ENCODE measurements at places on chromosomes 3 and 15.

- peak; percentile 76 for DNase-seq
Observed at GRCh38 chr3:110139048-110139447, 801.7 kb upstream of the DPPA4 start.

DNA sequence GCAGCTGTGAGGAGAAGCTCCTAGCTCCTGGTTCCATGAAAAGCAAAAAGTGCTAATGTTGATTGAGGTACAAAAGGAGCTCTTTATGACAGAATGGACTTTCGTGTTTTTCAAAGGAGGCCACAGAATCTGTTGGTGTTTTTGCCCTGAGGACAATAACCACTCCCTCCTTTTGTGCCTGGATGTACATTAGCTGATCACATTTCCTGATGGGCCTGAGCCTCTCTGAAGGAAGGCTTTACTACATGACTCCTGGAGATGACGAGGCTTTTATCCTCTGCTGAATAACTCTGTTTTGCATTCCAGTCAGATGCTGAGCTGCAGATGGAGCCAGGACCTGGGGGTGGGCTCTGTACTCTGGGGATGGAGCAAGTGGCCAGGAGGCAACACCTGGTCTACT lies 301.9 kb downstream of the CACNA2D3 start:
- DNase-seq = peak; percentile 32

- DNase-seq = no peak
Observed at GRCh38 chr15:45648521-45649200, 13.8 kb downstream of the SQOR start.

- DNase-seq = no peak
Observed at GRCh38 chr15:59456114-59456513, 18.1 kb downstream of the FAM81A start.

DNA sequence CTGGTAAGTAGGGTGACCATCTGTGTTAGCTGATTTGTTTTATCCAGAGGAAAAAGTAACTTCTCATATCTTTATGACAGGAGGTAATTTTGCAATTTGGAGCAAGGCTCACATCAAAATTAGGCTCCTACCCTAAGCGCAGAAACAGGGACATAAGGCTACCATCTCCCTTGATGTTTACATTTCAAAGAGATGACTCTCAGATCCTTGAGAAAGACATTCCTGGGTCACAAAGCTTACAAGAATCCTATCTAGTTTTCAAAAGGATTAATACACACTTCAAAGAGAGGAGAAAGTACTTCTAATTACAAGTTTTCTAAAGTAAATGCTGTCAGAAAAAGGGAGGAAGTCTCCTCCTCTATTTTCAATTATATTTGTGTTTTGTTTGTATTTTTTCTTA lies 7.0 kb downstream of the ZPLD1 start:
- no peak for DNase-seq

DNA sequence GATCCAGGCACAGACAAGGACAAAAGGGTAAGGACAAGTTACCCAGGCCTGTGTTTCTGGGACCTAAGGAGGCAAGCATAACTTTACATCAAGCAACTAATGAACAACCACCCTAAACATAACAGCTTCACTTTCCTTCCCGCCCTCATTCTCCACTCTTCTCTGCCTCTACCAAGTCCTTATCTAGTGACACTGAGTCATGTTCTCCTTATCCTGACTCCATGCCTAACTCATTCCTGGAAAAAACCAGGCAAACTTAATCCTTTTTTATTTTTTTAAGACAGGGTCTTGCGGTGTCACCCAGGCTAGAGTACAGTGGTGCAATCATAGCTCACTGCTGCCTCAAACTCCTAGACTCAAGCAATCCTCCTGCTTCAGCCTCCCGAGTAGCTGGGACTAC lies 44.5 kb downstream of the TMEM44 start:
- no peak for DNase-seq

- DNase-seq = no peak
Observed at GRCh38 chr3:157543501-157544035, 40.4 kb upstream of the VEPH1 start.

DNA sequence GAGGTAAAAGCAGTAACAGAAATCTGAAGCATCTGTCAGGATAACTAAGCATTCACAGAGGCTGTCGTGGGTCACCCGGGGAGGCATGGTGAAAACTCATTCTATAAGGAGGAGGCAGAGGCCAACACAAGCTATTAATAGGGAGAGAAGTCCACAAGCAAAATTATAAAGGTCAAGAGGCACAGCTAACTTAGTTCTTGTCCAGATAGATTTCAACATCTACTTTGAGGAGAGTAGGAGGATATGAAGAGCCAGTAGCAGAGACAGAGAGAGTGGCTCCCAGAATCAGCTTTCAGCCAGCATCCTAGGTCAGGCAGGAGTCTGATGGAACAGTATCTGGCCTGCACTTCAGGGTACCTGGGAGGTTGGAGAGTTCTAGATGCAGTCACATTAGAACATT lies 95.3 kb downstream of the STAC start:
- no peak for DNase-seq

DNA sequence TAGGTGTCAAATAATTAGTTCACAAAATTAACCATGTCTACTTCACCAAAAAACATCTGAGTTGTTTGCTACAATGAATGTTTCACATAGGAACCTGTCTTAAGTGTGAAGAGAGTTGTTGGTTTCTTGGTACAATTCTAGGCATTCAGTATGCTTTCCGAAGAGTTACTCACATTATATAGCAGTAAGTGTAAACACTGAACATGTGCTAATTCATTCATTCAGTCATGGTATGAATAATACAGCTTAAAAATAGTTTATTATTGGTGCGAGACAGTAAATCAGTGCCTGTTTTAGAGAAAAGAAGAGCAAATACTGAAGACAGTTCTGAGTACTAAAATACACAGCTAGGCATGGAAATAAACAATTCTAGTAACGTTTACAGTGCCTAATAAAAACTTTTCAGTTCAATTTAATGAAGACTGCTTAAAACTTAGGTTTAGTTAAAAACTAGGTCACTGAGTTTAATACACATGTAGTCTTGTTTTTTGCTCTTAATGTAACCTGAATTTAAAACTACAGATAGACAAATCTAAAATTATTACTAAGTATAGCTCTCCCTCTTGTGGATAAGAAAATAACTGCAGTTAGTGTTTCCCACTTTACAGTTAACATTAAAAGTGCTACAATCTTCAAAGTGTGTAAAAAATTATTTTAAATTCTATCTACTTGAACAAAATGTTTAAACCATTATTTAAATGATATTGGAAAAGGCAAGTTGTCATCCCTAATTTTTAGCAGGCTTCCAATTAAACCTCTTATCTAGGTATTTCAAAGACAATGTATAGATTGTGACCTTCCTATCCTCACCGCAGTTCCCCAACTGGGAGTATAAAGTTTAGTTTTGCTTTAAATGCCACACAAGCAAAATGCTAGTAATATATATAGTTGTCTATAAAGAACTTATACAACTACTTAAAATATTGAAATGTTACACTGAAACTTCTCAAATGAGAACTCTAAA lies 20.1 kb upstream of the ZCWPW2 start:
- no peak for DNase-seq

- DNase-seq = no peak
Observed at GRCh38 chr15:100060276-100060926, 281.4 kb downstream of the ADAMTS17 start.

- no peak for DNase-seq
Observed at GRCh38 chr3:13053893-13054292, 19.3 kb downstream of the IQSEC1 start.

- DNase-seq = no peak
Observed at GRCh38 chr3:6791161-6791560, 69.8 kb upstream of the GRM7 start.

DNA sequence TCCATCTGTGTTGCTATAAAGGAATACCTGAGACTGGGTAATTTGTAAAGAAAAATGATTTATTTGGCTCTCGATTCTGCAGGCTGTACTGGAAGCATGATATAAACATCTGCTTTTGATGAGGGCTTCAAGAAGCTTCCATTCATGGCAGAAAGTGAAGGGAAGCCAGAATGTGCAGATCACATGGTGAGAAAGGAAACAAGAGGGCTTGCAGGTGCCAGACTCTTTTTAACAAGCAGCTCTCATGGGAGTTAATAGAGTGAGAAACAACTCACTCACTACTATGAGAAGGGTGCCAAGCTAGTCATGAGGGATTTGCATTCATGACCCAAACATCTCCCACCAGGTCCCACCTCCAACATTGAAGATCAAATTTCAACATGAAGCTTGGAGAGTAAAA lies 247.2 kb downstream of the ZIC4 start:
- DNase-seq = no peak

DNA sequence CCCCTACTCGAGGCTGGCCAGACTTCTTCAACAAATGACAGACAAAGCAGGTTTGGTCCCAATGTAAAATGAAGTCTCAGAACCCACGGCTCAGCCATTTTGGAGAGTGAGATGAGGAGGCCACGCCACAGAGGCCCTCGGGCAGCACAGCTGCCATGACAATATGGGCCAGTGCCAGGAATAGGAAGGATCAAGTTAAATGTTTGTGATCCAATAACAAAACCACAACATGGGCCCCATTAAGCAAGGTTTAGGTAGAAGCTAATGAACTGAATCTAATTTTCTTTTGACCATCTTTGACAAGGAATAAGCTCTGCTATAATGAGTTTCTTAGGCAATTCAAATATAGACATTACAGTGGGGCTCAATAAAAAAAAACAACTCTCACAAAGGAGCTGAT lies 52.6 kb downstream of the RFTN1 start:
- no peak for DNase-seq

DNA sequence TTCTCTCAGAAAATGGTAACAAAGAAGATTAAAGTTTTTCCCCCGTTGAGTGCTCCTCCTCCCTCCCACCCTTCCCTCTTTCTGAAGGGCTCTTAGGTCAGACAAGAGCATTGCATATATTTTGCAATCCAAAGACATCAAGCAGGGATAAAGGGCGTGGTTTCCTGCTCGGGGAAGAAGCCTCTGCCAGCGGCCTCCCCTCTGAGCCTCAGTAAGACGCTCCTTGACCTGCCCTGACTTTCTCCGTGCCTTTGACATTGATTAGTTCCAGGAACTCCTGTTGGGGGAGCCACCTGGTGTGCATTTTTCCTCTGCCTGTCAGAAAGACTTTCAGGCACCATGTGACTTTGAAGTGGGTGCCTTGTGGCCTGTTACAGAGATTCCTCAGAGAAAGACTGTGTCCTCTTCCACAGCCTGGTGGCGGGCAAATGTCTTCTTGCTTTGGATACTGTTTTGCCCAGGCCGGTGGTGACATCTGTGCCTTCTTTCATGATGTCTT lies 87.2 kb upstream of the TBL1XR1 start:
- DNase-seq = peak; percentile 34

DNA sequence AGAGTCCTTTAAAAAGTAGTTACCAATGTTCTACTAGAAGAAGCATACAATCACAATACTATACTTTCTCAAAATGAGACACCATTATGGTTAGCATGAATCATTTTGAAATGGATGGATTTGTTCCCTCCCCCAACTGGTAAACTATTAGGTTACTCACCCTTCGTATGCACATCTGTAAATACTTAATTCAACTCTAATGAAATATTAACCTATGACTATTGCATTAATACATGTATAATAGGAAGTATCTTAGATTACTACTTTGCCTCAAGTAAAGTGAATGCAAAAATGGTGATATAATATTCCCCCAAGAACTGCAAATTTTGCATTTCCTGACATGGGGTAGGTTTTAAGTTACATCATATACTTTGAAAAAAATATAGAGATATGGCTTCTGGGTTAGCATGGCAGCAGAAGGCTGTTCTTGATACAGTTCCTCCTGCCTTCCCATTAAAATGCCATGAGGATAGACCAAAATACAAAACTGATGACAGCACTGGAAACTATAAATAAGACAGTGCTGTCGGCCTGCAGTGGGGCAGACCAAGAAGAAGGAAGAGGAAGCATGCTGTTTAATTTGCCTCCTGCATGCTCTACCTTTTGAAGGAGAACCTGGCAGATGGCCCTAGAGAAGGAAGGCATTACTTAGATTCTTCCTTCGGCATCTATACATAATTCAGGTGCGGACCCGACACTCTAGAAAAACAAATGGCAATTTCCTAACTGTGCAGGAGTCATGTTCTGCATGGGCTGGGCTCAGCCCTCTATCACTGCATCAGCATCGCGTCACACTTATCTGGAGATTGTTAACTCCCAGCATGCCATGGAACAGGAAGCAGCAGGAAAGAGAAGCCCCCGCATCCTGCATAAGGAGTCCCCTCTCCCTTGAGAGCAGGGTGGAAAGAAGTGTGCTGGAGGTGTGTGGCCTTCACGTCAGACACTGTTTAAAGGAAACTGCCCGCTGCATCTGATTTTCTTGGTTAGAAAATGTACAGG lies 41.8 kb upstream of the NEO1 start:
- DNase-seq = no peak

- DNase-seq = no peak
Observed at GRCh38 chr3:116127464-116127863, 317.8 kb downstream of the LSAMP start.

DNA sequence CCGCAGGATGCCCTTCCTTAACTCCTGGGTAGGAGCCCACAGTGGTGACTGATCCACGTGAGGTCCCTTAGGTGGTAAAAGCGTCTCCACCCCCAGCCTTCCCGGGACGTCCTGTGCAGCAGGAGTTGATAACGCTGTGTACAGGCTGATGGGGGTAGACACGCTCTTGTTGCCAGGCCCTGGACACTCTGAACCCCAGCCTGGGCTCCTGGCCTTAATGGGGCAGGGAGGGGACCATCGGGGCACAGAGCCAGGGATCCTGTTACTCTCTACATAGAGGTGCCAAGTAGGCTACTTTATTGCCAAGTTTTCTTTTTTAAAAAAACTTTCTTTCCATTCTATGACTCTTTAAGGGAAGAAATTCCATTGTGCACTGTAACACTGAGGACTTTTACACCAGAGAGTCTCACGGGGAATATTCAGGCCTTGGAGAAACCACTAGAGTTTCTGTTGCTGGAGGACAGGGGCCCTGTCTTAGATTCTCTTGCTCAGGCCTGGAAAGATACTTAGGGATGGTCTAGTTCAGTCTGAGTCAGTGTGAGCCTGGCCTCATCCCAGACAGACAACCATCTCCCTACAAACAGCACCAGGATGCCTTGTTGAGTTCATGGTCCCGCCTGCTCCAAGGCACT lies 104.3 kb upstream of the RNU6-1 start:
- no peak for DNase-seq

GRCh38 chr15:81905889-81906288 lies 139.9 kb downstream of the MEX3B start:
- DNase-seq = no peak

- DNase-seq = no peak
Observed at GRCh38 chr15:52348056-52348745, 52.6 kb upstream of the MYO5C start.

- DNase-seq = peak; percentile 5
Observed at GRCh38 chr3:85255949-85256348, 297.2 kb downstream of the CADM2 start.

- DNase-seq = no peak
Observed at GRCh38 chr15:66097151-66098021, 156.2 kb downstream of the MEGF11 start.

DNA sequence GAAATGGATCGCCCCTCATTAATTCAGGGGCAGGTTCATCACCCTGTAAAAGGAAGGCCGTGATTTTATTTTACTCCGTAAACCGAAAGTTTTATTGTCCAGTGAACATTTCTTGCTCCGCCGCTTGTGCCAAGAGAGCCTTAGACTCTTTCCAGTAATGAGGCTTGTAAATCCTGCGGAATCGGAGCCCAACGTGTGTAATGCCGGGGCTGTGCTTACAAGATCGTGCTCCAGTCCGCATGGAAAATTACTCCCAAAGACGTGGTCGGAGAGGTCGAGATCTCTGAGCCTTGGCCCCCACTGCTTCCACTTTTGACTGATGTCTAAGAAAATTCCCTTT lies 649 bp upstream of the PLOD2 start:
- no peak for DNase-seq

Measured in NCI-H187 (cell line).